Stimulated activated CD8-positive, alpha-beta memory T cell treated with anti-CD3 and anti-CD28 coated beads, Interleukin-7, amount 100 ng/mL, for 1 hour (primary cell): ENCODE measurements at places on chromosomes 5 and 9.

GRCh38 chr9:75064307-75065025, 23.5 kb downstream of the NMRK1 start:
- no peak for DNase-seq

DNA sequence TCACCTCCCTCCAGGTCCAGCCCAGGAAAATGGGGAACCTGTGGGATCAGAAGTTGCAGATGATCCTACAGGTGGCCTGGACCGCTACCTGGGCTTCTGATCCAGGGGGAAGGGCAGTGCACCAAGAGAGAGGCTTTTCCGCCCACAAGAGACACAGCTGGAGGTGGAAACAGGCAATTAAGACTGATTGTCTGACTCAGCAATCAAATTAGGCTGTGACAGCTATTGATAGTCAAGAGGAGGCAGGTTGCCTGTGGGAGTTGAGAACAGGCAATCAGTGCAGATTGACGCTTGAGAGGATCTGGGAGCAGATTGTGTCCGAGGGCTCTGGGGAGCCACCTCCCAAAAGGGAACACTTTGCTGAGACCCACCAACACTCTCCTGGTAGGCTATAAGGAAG, 71.1 kb upstream of the SLC44A1 start:
- no peak for DNase-seq

DNA sequence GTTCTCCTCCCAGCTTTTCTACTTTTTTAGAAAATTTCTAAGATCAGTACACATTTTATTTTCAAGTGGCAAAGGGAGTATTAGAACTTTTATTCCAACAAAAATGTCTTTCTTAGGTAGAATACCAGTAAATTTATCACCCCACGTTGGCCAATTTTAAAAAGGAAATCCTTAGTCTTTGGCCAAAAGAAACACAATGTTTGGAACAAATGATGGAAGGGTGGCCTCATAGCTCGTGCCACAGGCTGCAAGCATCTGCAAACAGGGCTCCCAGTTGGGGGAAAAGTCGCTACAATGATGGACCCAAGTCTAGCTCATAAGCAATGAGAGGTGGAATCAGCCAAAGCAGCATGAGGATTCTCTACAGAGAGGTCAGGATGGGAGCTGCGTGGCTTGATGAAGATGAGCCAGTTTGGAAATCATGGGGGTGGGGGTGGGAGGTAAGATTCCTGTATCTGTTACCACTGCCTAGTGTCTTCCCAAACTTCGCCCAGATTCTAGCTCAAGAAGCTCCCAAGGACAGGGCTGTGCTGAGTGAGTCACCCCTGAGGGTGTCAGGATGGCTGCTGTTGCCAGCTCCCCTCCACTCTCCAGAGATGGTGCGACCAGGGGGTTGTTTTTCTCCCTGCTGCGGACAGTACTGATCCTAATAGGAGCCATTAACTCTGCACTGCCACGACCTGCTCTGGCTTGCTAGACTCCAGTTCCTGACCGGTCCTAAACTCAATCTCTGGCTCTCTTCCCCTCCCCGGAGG, 75.6 kb downstream of the DCP2 start:
- DNase-seq = no peak

GRCh38 chr9:79687131-79687447, 115.3 kb downstream of the TLE4 start:
- no peak for DNase-seq

DNA sequence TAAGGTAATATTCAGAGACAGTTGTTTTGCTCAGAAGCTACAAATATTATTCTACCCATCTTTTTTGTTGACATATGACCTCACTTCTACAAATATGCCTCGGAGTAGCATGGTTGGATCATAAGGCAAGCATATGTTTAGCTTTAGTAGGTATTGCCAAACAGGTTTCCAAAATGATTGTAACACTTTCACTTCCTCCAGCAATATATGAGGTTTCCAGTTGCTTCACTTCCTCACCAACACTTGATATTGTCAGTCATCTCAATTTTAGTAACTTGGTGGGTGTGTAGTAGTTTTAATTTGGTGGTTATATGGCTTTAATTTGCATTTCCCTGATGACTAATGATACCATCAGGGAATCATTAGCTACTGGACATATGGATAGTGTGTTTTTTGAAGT, 46.7 kb downstream of the TNFSF8 start:
- DNase-seq = no peak

DNA sequence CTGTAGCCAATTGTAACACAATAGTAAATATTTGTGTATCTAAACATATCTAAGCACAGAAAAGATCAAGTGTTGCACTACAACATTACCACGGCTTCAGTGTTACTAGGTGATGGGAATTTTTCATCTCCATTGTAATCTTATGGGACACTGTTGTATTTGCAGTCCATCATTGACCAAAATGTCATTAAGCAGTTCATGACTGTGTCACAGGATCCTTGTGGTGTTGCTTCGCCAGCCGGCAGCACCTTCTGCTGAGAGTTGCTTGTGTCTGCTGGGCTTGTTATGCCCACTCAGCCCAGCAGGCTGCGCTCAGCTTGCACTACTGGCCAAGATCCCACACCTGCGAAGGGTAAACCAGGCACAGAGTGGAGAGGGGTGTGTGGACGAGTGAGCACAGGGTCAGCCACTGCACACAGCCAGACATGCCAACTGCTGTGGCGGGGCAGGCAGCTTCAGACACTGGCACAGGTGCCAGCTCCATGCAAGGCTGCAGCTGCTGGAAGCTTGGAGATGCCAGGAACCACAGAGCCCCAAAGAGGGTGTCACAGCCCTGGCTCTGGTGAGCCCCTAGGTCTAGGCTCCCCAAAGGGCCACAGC, 273.7 kb downstream of the CETN3 start:
- DNase-seq = no peak

GRCh38 chr9:127133739-127134167, 11.3 kb upstream of the ANGPTL2 start:
- DNase-seq = no peak

GRCh38 chr5:38923661-38924451, 78.0 kb downstream of the OSMR start:
- no peak for DNase-seq

GRCh38 chr9:89400403-89401116, 82.3 kb downstream of the SECISBP2 start:
- DNase-seq = no peak

DNA sequence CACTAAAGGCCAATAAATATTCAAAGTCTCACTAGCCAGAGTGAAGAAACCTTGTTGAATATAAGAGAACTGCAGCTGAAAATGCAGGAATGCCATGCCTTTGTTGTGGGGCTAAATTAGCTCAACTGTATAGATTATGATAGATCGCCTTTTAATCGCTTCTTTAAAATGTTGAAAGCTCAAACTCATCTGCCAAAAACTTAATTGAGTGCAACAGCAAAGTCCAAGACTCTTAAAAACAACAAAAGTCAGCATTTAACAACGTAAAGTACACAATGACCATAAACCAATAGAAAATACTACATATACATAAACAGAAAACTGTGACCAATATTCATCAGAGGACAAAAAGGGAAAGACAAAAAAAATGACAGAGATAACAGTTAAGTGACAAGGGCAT, 585.0 kb upstream of the CDH6 start:
- DNase-seq = no peak

GRCh38 chr5:143454936-143455516, 51.5 kb upstream of the NR3C1 start:
- no peak for DNase-seq

GRCh38 chr5:76799588-76799987, 19.2 kb upstream of the F2RL1 start:
- DNase-seq = no peak

DNA sequence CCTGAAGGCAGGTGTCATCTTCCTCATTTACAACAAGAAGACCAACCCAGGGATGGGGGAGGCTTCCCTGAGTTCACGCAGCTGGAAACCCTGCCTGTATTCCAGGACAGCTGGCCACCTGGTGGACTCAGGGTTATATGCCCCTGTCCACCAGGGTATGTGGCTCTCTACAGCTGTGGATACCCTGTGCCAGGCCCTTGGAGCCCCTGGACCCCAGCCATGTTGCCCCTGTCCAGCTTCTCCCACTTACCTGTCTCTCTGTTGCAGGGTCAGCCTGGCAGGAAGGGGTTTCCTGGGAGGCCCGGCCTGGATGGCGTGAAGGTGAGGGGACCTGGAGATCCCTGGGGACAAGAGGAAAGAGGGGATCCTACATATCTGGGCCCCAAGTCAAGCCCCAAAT, 79.7 kb upstream of the ORM1 start:
- DNase-seq = no peak

DNA sequence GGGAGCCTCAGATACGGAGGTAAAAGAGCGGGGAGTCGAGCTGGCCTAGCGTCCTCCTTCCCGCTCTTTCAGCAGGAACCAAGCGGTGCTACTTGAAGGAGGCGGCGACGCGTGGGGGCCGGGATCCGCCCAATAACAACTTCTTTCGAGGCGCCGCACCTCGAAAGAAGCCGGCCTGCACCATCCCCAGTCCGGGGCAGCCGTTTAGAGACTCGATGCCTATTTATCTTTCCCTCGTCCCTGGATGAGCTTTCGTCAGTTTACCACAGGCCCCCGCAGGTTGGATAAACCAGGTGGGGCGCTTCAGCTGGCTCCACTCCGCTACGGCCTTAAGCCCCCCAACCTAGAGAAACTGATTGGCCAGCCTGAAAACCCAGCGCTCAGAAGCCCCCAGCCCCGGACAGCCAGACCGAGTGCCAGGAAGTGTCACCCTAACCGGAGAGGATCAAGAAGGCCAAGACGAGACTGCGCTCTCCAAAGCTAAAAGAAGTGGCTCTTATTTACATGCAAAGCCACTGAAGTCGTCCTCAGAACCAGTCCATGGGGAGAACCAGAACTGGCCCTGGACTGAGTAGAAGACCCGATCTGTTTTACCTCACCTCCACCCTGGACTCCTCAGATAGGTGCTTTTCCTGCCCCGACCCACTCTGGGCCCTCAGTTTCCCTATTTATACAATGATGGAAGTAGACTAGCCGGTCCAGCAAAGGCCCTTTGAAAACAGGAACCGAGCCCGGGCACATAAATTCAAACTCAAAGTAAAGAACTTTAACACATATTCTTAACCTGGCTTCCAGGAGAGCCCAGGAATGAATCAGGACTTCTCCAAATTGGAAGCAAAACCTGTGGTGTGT, 1.4 kb downstream of the HAND1 start:
- no peak for DNase-seq

DNA sequence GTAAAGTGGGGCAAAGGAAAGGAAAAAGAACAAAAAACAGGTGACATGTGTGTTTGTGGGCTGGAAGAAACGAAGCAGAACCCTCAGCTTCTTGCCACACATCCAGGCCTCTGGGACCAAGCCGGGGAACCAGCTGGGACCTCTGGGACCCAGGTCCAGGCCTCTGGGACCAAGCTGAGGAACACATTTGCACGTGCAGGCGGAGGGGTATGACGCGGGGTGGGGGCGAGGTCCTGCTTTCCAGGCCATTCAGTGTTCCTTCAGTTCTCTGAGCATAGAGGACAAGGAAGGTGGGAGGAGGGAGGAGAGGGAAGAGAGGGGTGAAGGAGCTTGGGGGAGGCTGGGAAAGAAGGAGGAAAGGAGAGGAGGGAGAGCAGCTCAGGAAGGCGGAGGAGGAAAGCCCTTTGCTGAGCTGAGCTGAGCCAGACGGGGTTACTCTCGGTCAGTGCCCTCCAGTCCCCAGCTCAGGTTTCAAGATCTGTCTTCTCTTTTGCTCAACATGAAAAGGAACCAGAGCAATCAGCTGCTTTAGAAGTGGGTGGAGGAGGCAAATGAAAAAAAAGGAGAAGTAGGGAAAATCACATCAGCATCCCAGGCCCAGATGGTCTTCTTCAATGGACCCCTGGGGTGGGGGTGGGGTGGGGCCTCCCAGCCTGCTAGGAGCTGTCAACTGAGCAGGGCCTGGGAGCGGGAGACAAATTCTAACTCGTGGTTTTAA, 59.1 kb downstream of the ABCA1 start:
- no peak for DNase-seq

GRCh38 chr9:27022920-27023319, 17.4 kb upstream of the LRRC19 start:
- no peak for DNase-seq

- DNase-seq = no peak
Observed at GRCh38 chr9:37955781-37956422, 52.0 kb upstream of the SLC25A51 start.

DNA sequence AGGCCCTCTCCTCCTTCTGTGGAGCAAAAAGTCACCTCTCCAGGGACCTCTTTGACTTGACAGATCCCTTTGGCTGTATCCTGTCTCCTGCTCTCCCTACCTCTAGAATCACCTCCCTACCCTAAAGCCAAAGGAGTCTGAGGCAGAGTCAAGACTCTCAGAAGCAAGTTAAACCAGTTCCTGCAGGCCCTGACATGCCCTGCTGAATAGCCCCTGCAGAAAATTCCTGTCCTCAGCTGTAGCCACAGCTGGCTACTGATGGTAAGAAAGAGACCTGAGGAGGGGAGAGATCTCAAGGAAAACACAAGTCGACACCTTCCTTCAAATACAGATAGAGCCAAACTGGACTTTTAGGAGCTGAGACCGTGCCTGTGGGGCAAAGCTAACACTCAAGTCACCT, 23.7 kb upstream of the UBAP2 start:
- no peak for DNase-seq

GRCh38 chr5:169667896-169668674, 31.0 kb downstream of the DOCK2 start:
- DNase-seq = no peak

DNA sequence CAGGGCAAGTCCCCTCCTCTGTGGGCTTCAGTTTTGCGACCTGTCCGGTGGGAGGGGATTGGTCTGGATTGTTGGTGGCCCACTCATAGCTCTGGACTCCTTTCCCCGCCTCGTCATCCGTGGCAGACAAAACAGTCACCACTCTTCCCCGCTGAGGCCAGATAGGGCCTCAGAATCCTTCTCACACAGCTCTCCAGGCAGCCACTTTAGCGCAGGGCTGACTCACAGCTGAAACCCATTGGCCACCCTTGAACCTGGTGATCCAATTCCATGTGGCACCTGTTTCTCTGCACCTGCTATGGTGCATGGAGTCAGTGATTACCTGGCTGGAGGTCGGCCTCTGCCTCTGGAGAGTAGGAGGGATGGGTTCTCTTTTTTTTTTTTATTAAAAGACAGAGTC, 15.8 kb upstream of the CACFD1 start:
- no peak for DNase-seq

- DNase-seq = no peak
Observed at GRCh38 chr5:109700516-109701153, 10.9 kb downstream of the MAN2A1 start.

- no peak for DNase-seq
Observed at GRCh38 chr5:130136300-130136699, 232.0 kb downstream of the CHSY3 start.

DNA sequence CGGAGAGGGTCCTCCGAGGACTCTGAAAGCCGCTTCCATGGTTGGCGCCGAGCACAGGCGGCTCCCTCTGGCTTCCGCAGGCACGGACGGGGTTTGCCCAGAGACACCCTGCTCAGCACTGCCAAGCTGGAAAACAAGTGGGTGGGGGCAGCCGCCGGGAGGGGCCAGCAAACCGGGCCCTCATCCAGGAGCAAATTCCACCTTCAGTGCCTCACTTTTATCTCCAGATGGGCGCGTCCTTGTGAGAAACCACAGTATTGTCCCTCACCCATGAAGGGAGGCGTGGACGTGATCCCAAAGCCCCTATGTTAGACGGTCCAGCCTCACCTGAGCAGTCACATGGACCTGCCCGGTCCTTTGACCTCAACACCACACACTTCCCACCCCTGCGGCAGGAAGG, 29.0 kb downstream of the MED10 start:
- DNase-seq = no peak
